Activated T-cell treated with anti-CD3 and anti-CD28 coated beads, Interleukin-2, amount 50 U/mL, for 72 hours (primary cell): ENCODE measurements at places on chromosomes 3 and 15. TPM values are rescaled to one million over a fixed set of nuclear protein-coding genes. Genes with fewer than 3 reads are reported as not detected.

The KBTBD8 gene
- 20.4 TPM for total RNA-seq

The SLC2A2 gene
- total RNA-seq = not detected

The FAM107A gene
- not detected for total RNA-seq

The GPR27 gene
- 0.90 TPM for total RNA-seq

The CTNNB1 gene
- 137 TPM for total RNA-seq

The PLCH1 gene
- 0.14 TPM for total RNA-seq

The MYNN gene
- 15.1 TPM for total RNA-seq

The SLC22A14 gene
- total RNA-seq = 0.14 TPM

The TMEM207 gene
- not detected for total RNA-seq

GRCh38 chr3:8972639-8973038 lies 9.4 kb upstream of the RAD18 start:
- DNase-seq = no peak
- no peak overlapping the region for H3K4me3 ChIP-seq
- H3K36me3 ChIP-seq = no peaks in the 10 kb centered on the region
- no peak overlapping the region for H3K27ac ChIP-seq

DNA sequence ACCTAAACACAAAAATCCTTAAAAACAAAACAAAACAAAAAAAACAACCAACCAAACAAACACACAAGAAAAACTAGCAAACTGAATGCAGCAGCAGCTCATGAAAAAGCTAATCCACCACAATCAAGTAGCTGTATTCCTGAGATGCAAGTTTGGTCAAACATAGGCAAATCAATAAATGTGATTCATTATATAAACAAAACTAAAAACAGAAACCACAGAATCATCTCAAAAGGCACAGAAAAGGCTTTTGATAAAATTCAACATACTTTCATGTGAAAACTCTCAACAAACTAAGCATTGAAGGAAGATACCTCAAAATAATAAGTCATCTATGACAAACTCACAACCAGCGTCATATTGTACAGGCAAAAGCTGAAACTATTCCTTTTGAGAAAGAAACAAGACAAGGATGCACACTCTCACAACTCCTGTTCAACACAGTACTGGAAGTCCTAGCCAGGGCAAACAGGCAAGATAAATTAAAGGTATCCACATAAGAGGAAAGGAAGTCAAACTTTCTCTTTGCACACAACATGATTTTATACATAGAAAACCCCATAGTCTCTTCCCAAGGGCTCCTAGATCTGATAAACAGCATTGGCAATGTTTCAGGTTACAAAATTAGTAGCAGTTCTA lies 495.1 kb upstream of the SGO1 start:
- DNase-seq = no peak
- no peaks in the 10 kb centered on the region for H3K4me1 ChIP-seq
- H3K27me3 ChIP-seq = no peaks in the 10 kb centered on the region
- no peak overlapping the region for H3K27ac ChIP-seq
- H3K36me3 ChIP-seq = no peaks in the 10 kb centered on the region
- H3K4me3 ChIP-seq = no peak overlapping the region

- no peak overlapping the region for H3K4me3 ChIP-seq
- peaks cover 58% of the 10 kb centered on the region for H3K4me1 ChIP-seq
- no peaks in the 10 kb centered on the region for H3K27me3 ChIP-seq
Observed at GRCh38 chr15:28923726-28924280, 38.0 kb downstream of the APBA2 start.

- no peak for DNase-seq
- H3K27ac ChIP-seq = no peak overlapping the region
- no peaks in the 10 kb centered on the region for H3K36me3 ChIP-seq
Observed at GRCh38 chr3:104642827-104643226, 723.9 kb upstream of the ALCAM start.

GRCh38 chr15:50432230-50432629 lies 8.0 kb downstream of the USP8 start:
- H3K4me3 ChIP-seq = no peak overlapping the region
- no peaks in the 10 kb centered on the region for H3K27me3 ChIP-seq
- DNase-seq = no peak

- no peaks in the 10 kb centered on the region for H3K4me1 ChIP-seq
- no peak overlapping the region for H3K4me3 ChIP-seq
- DNase-seq = no peak
- no peaks in the 10 kb centered on the region for H3K36me3 ChIP-seq
- no peak overlapping the region for H3K27ac ChIP-seq
Observed at GRCh38 chr15:100932676-100933348, 13.7 kb downstream of the LRRK1 start.

DNA sequence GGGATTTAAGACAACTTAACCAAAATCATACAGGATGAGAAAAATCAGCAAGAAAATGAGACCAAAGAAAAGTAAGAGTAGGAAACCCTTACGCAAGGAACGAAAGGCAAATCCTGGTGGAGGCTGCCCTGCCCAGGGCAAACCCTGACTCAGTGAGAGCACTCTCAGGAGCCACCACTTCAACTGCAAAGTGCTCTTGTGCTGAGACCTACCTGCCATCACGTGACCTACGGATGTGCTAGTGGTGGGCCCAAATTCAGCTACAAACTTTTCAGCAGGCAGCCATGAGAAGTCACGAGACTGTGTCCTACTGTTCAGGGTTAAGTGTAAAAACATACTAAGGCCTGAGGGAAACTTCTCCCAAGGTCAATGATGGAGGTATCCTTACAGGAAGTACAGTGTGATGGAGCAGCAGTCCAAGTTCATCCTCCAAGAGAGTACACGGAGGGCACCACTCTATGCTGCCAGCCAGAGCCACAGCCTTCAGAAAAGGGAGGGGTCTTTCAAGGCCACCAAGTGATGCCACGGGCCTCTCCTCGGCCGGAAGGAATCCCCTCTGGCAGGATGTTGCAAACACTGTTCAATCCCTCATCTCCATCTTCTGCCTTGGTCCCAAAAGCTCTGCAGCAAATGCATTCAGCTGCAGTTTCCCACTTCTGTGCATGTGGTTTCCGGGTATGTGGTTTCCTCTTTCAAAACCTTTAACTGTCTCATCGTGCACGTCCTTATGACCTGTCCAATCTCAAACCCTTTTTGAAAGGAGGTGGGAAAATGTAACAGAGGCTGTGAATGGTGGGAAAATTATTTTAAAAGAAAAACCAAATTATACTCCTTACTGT lies 9.5 kb downstream of the CHSY1 start:
- H3K27ac ChIP-seq = peak overlapping the region; percentile 96
- peak; percentile 59 for DNase-seq
- H3K4me1 ChIP-seq = peaks cover 84% of the 10 kb centered on the region

DNA sequence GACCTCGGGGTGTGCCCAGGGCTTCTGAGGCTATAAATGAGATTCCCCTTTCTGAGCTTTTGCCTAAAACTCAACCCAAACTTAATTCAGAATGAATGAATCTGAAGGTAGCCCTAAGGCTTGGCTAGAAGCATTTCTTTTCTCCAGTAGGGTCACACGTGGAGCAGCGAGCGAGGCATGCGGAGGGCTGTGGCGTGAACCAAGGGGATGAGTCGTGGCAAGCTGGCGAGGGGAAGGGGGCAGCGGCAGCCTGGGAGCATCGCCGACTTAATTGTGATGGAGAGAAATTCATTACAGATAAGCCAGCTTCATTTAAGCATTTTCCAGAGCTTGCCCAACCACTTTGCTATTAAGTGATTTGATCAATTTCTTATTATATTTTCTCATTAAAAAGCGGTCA lies 79.9 kb downstream of the CHSY1 start:
- H3K36me3 ChIP-seq = peaks cover 7% of the 10 kb centered on the region
- DNase-seq = no peak
- no peaks in the 10 kb centered on the region for H3K27me3 ChIP-seq
- H3K4me3 ChIP-seq = no peak overlapping the region

GRCh38 chr3:197371591-197372046 lies 73.2 kb upstream of the DLG1 start:
- H3K36me3 ChIP-seq = no peaks in the 10 kb centered on the region
- H3K27me3 ChIP-seq = peaks cover 9% of the 10 kb centered on the region
- no peak overlapping the region for H3K27ac ChIP-seq
- no peaks in the 10 kb centered on the region for H3K4me1 ChIP-seq

- no peak for DNase-seq
- H3K4me1 ChIP-seq = peaks cover 80% of the 10 kb centered on the region
- H3K4me3 ChIP-seq = peak overlapping the region; percentile 66
Observed at GRCh38 chr15:85711580-85712192, 83.0 kb downstream of the KLHL25 start.

DNA sequence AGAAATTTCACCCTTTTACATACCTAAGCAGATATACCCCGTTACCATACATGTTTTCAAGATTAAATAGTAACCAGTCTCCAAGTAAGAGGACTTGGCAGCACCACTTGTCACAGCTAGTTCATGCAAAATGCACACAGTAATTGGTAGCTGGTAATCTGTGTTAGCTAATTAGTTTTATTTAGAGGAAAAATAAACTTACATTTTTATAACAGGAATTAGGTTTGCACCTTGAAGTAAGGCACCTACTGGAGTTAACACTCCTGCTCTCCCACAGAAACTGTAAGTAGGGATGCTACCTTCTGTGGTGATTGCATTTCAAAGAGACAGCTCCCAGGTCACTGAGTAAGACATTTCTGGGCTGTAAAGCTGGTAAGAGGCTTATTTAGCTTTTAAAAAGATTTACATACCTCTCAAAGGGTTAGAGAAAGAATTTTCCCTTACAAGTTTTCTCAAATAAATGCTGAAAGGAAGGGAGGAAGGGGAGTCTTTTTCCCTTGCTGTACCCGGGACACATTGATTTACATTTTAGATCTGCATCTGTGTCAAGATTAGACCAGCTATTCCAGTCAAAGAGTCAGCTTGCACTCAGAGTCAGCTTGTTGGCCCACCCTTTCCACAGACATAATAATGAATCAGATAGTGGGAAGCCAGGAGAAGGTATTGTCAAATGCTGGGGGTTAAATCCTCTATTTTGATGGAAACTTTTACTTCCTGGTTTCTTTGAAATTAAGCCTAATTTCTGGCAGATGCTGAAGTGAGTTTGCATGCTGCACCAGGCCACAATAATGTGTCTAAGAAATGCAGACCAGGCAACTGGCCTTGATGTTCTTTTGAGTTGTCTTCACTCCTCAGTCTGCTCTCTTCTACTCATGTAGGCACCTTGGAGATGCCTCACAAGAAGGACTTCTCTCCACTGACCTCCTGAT lies 77.6 kb upstream of the CHD2 start:
- DNase-seq = no peak
- H3K4me1 ChIP-seq = peaks cover 70% of the 10 kb centered on the region
- peak overlapping the region; percentile 78 for H3K4me3 ChIP-seq
- H3K27ac ChIP-seq = peak overlapping the region; percentile 99
- H3K27me3 ChIP-seq = no peaks in the 10 kb centered on the region

- H3K4me3 ChIP-seq = no peak overlapping the region
- H3K27ac ChIP-seq = no peak overlapping the region
- no peak for DNase-seq
- no peaks in the 10 kb centered on the region for H3K27me3 ChIP-seq
- peaks cover 54% of the 10 kb centered on the region for H3K4me1 ChIP-seq
Observed at GRCh38 chr3:139353920-139354556, 10.2 kb downstream of the MRPS22 start.

- peak within 1 kb of the TSS; percentile 92 for H3K27ac ChIP-seq
- peaks cover 2% of the 10 kb centered on the region for H3K27me3 ChIP-seq
- H3K4me3 ChIP-seq = peak within 1 kb of the TSS; percentile 96
- peak; percentile 94 for DNase-seq
- peaks cover 59% of the 10 kb centered on the region for H3K4me1 ChIP-seq
Observed at GRCh38 chr15:62060113-62060895, at the start of gene VPS13C. Gene VPS13C (minus strand): TSS chr15:62060447. CDS start chr15:62060374, 73 bp downstream.

GRCh38 chr15:98592136-98592535 lies 56.2 kb upstream of the IGF1R start:
- H3K4me1 ChIP-seq = no peaks in the 10 kb centered on the region
- no peak overlapping the region for H3K27ac ChIP-seq
- no peak for DNase-seq
- H3K27me3 ChIP-seq = peaks cover 16% of the 10 kb centered on the region
- H3K36me3 ChIP-seq = no peaks in the 10 kb centered on the region
- H3K4me3 ChIP-seq = no peak overlapping the region

- H3K36me3 ChIP-seq = no peaks in the 10 kb centered on the region
- DNase-seq = no peak
- H3K4me3 ChIP-seq = no peak overlapping the region
- H3K27ac ChIP-seq = no peak overlapping the region
- no peaks in the 10 kb centered on the region for H3K4me1 ChIP-seq
- H3K27me3 ChIP-seq = no peaks in the 10 kb centered on the region
Observed at GRCh38 chr15:39657668-39658067, 76.8 kb downstream of the THBS1 start.

- no peaks in the 10 kb centered on the region for H3K27me3 ChIP-seq
- H3K4me3 ChIP-seq = no peak overlapping the region
- H3K4me1 ChIP-seq = no peaks in the 10 kb centered on the region
Observed at GRCh38 chr3:128910006-128910405, 30.6 kb downstream of the ACAD9 start.

GRCh38 chr3:139953131-139953910 lies 18.3 kb downstream of the CLSTN2 start:
- no peaks in the 10 kb centered on the region for H3K36me3 ChIP-seq
- no peaks in the 10 kb centered on the region for H3K27me3 ChIP-seq
- no peak for DNase-seq
- H3K4me1 ChIP-seq = no peaks in the 10 kb centered on the region
- no peak overlapping the region for H3K27ac ChIP-seq

DNA sequence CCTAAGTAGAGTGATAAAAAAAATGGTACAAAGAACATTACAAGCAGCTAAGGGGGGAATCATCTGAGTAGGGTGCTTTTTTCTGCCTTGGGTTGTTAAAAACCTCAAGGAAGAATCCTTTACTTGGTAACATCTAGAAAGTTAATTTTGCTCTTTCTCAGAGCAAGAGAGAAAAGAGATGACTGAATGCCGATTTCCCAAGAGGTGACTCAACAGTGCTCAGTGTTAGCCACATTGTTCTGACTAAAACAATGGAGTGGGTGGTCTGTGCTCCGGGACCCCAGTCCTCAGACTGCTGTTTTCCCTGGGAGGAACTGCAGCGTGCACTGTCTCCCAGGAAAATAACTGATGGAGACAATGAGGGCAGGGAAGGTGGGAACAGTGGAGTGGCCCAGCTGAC lies 41.1 kb upstream of the RASGRP1 start:
- no peaks in the 10 kb centered on the region for H3K36me3 ChIP-seq
- H3K4me1 ChIP-seq = peaks cover 72% of the 10 kb centered on the region
- peak overlapping the region; percentile 4 for H3K27ac ChIP-seq
- H3K27me3 ChIP-seq = no peaks in the 10 kb centered on the region

DNA sequence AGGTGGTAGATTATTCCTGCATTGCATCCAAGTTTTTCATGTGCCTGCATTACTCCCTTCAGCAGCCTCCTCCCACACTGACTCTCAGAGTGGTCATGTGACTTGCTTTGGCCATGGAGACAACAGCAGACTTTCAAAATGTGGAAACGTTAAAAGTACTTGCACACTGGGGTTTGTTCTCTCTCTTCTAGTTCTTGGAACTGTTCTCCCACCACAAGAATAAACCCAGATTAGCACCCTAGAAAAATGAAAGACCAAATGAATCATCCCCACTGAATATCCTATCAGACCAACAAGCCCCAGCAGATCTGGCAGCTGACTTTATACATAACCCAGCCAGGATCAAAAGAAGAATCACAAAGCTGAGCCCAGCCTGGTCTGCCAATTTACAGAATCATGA lies 398.5 kb downstream of the VPS13C start:
- no peak overlapping the region for H3K4me3 ChIP-seq
- H3K4me1 ChIP-seq = no peaks in the 10 kb centered on the region
- DNase-seq = no peak
- H3K27ac ChIP-seq = no peak overlapping the region
- H3K27me3 ChIP-seq = peaks cover 49% of the 10 kb centered on the region

- H3K36me3 ChIP-seq = no peaks in the 10 kb centered on the region
- H3K4me3 ChIP-seq = no peak overlapping the region
Observed at GRCh38 chr3:177464392-177465256, 267.3 kb upstream of the TBL1XR1 start.

- H3K4me3 ChIP-seq = peak overlapping the region; percentile 20
- H3K27ac ChIP-seq = peak overlapping the region; percentile 82
- no peaks in the 10 kb centered on the region for H3K27me3 ChIP-seq
- H3K36me3 ChIP-seq = no peaks in the 10 kb centered on the region
- H3K4me1 ChIP-seq = peaks cover 97% of the 10 kb centered on the region
- DNase-seq = peak; percentile 44
Observed at GRCh38 chr3:14428087-14429033, 26.0 kb downstream of the SLC6A6 start.
